SW 1271 (cell line): ENCODE measurements at places on chromosomes 6 and 20.

GRCh38 chr20:3996399-3996798 is 19.0 kb downstream of the RNF24 start:
- DNase-seq: no peak

- DNase-seq: no peak
Observed at GRCh38 chr6:122663981-122664380, 53.8 kb downstream of the PKIB start.

- no peak for DNase-seq
Observed at GRCh38 chr20:13816757-13817156, 31.9 kb downstream of the NDUFAF5 start.

- DNase-seq: no peak
Observed at GRCh38 chr6:107840636-107841274, 16.6 kb upstream of the SCML4 start.

- DNase-seq: no peak
Observed at GRCh38 chr20:3275966-3276679, 37.1 kb upstream of the SLC4A11 start.

DNA sequence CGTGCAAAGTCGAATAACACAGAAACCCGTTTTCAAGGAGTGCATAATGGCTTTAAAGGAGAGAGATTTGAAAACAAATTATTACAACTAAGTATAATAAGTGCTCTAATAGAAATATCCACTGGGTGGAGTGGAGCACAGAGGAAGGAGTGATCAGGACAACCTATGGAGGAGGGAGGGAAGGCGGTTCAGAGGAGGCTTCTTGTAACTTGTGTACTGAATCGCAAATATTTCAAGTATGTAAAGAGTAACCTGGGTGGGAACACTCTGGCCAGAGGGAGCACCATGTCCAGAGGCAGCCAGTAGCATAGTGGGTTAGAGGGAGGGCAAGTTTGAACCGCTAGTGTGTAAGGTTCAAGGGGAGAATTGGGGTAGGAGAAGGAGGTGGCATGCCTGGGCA is 21.6 kb upstream of the TNFAIP3 start:
- no peak for DNase-seq

- DNase-seq: no peak
Observed at GRCh38 chr6:166931426-166931970, 24.9 kb downstream of the RNASET2 start.

DNA sequence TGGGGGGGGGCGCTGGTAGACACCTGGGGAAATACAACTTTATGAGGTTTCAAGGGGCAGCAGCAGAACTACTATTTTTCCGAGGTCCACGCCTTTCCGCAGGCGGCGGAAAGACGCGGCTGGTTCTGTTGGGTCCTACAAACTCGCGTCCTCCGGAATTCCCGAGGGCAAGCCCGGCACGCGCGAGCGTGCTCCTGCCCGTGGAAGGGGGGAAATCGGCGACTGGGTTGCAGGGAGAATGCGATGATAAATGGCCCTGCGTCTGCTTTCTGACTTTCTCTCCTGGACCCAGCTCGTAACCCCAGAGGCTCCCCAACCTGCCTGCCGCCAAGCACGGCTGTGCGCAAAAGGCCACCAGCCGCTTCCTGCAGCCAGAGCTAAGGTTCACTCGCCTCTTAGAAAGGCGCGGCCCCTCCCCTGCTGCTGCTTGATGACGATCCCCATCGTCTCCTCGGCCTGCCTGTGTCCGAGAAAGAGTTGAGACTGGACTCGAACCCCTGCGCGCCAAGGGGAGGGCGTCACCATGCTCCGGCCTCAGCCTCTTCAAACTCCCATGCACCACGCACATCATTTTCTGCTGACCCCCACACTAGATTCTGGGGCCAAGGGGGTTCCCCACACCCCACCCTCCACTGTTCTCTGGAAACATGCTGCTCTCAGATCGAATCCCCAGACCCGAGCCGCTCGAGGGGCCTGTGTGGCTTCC is 6.7 kb downstream of the FOXA2 start:
- DNase-seq: no peak

GRCh38 chr6:44219053-44219814 is 2.5 kb downstream of the MYMX start:
- DNase-seq: peak; percentile 70

DNA sequence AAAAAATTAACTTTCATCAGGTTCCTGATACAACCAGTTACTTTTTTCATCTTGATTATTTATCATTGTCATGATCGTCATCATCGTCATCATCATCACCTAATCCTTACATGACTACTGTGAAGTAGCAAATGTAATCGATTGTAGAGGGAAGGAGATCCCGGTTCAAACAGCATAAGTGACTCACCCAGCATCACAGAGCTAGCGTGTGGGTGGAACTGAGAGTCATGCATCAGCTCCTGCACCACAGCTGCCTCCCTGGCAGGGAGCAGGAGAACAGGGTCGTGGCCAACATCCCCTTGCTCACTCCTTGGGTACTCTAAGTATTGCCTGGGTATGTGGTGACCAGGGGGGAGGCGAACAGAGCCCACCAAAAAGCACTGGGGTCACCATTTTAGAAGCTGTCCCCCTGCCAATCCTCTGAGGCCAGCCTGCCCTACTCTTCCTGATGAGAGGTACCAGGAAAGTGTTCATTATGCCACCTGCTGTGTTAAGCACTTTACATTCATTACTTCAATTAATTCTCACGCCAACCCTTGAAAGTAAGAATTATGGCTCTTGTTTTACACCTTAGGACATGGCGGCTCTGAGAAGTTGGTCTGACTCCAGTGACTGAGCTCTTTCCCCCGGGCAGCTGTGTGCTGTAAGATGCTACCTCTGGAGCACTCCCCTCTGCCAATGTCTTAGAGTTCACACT is 425.2 kb downstream of the CD83 start:
- no peak for DNase-seq

DNA sequence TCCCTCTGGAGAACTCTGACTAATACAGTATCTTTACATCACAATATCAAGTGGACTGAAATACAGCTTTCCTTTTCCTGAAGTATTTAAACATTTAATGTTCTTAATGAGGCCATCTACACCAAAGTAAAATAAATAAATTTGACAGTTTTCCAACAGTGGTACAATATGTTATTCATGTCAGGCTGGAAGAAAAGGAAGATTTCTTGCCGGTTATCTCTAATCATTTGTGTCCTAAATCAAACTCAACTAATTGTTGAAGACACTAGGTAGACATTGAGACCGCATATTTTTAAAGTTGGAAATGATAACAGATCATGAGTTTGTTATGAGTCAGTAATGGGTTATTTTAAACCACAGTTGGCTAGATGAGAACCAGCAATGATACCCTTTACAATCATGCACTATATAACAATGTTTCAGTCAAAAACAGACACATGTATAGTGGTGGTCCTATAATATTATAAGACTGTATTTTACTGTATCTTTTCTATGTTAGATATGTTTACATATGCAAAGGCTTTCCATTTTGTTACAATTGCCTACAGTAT is 241.6 kb downstream of the LMBRD1 start:
- no peak for DNase-seq

DNA sequence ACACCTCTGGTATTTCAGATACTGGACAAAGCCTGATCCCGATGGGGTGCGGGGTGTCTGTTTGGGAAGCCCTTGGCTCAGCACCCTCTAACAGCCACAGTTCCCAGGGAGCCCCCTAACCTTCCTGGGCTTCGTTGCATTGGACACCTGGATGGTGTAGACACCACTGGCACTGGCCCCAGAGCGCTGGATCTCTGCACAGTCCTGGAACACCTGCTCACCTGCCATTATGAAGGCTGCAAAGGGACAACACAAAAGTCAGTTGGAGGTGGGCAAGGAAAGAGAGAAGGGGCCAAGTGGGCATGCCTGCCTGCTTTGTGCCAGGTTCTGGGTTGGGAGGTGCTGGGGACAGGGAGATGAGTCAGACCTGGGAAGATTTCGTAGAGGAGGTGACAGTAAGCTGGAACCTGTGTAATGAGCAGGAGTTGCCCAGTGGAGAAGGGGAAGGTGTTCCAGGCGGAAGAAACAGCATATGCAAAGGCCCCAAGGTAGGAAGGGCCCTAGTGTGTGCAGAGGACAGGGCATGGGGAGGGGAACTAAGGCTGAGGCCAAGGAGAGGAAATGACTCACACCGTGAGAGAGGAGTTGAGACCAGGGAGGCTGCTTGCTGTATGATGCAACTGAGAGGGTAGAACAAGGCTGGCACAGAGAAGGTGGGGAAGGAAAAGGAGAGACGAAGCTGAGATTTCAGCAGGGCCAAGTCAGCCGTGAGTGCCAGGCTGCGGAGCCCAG is 34.9 kb downstream of the ANGPT4 start:
- peak; percentile 77 for DNase-seq

- DNase-seq: no peak
Observed at GRCh38 chr6:149318581-149319286, 1.2 kb downstream of the TAB2 start.

- DNase-seq: no peak
Observed at GRCh38 chr6:46302176-46302575, 131.4 kb upstream of the ENPP5 start.

- DNase-seq: no peak
Observed at GRCh38 chr6:164042212-164042611, 627.7 kb downstream of the QKI start.

- no peak for DNase-seq
Observed at GRCh38 chr6:77072694-77073409, 390.4 kb downstream of the HTR1B start.

- DNase-seq: no peak
Observed at GRCh38 chr20:23231561-23232218, 118.9 kb upstream of the NXT1 start.
